ENCODE measurements at places on chromosomes 3 and 15.

DNA sequence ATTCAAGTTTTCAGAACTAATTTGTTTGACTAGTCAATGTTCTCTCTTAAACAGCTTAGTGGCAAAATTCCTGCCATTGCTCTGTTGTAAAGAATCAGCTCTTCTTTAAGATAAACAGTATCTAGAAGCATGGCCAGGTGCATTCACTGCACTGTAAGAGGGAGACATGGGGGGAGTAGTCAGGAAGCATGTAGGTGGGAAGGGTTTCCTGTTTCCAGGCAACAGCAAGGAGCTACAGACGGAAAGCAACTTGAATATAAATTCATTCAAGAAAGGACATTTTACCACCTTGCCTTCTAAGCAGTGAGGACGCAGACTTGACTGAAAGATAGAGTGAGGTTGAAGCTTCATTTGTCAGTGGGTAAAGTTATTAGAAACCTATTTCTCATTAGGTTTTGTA lies 55.3 kb downstream of the BBX start:
- DNase-seq: no peak

GRCh38 chr3:49802719-49803464 lies at the start of gene INKA1:
Gene INKA1, plus strand, starts transcription at chr3:49803261. Its CDS starts 132 bp downstream, at chr3:49803393.
- peak; percentile 66 for DNase-seq

- DNase-seq: no peak
Observed at GRCh38 chr15:70851889-70852288, 2.1 kb downstream of the LARP6 start.

GRCh38 chr15:88378188-88378637 lies 89.0 kb downstream of the MRPL46 start:
- DNase-seq: no peak

DNA sequence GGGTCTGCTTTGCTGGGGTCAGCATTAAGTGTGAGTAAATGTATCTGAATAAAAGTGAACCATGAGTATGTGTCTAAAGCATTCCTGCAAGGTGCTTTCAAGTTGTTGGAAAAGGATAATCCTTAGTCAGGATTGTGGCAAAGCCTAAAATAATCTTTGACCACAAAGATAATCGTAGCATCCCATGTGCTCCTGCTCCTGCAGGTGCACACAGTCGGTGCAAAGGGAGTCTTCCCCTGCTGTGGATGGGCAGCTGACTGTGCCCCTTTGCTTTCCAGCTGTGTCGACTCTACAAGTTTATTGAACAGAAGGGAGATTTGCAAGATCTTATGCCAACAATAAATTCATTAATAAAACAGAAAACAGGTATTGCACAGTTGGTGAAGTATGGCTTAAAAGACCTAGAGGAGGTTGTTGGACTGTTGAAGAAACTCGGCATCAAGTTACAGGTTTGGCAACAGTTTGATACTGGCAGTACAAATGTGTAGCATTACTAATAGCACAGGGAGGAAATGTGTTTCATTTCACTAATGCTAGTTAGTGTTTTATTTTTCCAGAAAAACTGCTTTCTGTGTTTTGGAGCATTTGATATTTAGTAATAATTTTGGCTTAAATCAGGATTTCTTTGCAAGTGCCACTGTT lies 22.6 kb downstream of the SRP14 start:
- DNase-seq: no peak

GRCh38 chr3:119898478-119899191 lies 116.7 kb downstream of the NR1I2 start:
- DNase-seq: no peak

GRCh38 chr3:58222161-58222724 lies 11.5 kb upstream of the DNASE1L3 start:
- no peak for DNase-seq

GRCh38 chr3:150823277-150823676 lies 60.3 kb upstream of the SIAH2 start:
- no peak for DNase-seq

DNA sequence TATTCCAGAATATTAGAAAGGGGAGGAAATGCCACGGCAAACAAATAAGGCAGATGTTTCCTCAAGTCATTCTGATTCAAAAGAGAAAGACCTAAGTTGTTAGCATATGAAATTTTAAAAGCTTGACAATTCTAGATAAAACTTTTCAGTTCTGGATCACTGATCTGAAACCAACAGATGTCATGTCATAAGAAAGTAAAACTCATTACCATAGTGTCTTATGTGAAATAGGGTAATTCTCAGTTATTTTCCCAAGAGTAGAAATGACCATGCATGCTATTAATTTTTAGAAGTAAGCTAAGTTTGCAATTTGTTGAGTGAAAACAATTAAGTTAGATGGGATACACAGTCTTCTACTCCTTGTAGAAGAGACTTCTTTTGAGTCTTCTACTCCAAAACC lies 630.3 kb downstream of the NAALADL2 start:
- DNase-seq: no peak

DNA sequence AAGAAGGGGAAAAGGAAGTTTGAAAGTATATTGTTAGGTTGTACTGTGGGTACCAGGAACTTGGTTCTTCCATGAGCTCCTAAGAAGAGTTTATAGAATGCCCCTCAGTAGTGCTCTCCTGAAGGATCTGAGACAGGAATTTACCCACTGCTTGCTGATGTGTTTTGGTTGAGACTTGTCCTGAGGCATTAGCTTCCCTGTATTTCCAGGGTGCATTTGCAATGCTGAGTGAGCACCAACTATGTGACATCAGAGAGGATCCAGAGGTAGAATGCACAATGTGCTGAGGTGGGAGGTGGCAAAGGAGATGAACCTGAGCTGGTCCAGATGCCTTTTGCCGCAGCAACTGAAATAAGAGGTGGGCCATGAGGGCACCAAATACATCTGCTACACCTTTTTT lies 64.3 kb upstream of the LRRC3B start:
- DNase-seq: no peak
